ENCODE measurements at places on chromosomes 1 and 21.
A peak's percentile ranks its signal among the peaks of the same experiment; 100 is the strongest.

DNA sequence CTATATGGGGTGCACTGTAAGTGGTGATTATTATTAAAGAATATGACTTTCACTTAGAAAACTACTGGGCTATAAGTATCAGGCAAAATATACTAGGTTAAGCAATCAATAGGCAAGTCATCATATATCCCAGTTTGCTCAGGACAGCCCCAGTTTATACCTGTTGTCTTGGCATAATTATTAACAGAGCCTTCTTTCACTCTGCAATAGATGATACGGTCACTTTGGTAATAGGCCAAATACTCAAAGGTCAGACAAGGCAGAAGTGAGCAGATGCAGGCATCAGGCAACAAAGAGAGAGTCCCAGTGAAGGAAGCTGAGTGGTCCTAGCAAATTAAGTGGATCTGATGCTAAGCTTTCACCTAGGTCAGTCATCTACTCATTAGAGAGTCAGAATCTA lies 599.9 kb downstream of the LMO4 start:
- DNase-seq, result no peak

GRCh38 chr1:192598589-192598988 lies 23.0 kb downstream of the RGS1 start:
- no peak for DNase-seq

DNA sequence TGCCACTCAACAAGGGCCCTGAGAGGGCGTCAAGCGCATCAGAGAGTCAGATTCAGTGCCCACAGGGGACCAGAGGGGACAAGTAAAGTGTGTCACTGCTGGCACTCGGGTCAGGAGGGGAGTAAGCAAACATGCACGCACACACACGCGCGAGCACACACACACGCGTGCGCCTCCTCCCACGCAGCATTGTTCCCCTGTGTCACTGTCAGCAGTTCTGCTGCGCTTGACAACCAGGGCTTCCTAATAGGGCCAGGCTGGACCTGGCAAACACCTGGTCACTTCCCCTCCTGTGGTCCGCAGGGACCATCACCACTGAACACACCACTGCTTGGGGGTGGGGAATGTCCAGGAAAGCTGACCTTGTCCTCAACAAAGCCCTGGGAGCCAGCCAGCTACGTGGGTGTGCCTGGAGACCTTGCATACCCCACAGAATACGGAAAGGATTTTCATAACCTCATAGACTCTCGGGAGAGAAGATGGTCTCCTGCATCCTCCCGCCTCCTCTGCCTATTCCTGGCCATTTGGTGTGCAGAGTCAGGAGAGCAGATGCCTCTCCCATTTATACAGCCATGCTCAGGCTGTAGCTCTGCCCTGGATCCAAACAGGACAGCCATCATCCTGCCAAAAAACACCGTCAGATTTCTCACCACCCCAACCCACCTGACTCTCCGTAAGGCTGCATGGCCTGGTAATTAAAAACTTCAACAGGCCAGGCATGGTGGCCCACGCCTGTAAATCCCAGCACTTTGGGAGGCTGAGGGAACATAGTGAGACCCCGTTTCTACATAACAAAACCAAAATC lies 73.2 kb downstream of the SSBP3 start:
- no peak for DNase-seq

DNA sequence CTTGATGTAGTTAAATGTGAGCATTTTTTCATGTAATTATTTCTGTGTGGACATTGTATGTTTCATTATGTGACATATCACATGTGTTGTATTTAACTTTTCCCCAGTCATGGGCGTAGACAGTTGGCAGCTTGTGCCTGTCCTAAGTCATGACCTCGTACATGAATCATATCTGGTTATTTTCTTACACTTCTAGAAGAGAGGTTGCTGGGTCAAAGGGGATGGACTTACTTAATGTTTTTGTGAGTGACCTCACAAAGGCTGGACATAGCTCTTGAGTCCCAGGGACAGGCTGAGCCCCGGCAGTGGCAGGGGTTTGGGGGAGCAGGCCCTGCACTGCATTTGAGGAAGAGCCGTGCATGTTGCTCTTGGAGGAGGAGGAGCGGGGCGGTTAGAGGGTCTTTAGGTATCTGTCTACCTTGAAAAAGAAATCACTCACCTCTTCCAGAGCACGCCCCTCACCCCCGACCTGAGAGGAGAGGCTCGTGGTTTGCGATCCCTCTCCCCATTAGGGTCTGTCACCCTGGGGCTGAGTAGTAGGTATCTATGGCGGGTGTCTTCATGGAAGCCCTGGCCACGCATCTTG lies 16.4 kb downstream of the IFNGR2 start:
- DNase-seq, result no peak

GRCh38 chr1:10646347-10646861 lies 150.0 kb downstream of the CASZ1 start:
- peak; percentile 11 for DNase-seq

Measured in activated CD4-positive, alpha-beta T cell treated with anti-CD3 and anti-CD28 coated beads, Interleukin-10, Interleukin-2, amounts not matched to agents 100 ng/mL and 50 ng/mL, durations not matched to agents 16 hours and 8 hours (primary cell).